Stimulated activated CD4-positive, alpha-beta T cell treated with anti-CD3 and anti-CD28 coated beads, Interleukin-1b, Interleukin-23, amount 100 ng/mL, for 24 hours (primary cell): ENCODE measurements at places on chromosomes 2 and 18.

DNA sequence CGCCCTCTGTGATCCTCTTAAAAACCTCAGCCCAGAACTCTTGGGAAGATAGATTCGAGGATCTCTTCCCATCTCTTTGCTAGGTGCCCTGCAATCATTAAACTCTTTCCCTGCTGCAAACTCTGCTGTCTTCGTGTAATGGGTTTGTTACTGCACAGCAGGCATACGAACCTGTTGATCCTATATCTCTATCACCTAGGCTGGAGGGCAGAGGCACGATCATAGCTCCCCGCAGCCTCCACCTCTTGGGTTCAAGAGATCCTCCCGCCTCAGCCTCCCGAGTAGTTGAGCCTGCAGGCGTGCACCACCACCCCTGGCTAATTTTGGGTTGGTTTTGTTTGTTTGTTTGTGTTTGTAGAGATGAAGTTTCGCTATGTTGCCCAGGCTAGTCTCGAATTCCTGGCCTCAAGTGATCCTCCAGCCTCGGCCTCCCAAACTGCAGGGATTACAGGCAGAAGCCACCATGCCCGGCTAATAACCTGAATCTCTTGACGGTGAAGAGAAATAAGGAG is 493 bp upstream of the BBS5 start:
- no peak for DNase-seq

- peak; percentile 41 for DNase-seq
Measured at GRCh38 chr2:160210599-160211138, 10.6 kb upstream of the ITGB6 start.

- DNase-seq, result no peak
Measured at GRCh38 chr2:152097801-152098495, 896 bp downstream of the CACNB4 start.

DNA sequence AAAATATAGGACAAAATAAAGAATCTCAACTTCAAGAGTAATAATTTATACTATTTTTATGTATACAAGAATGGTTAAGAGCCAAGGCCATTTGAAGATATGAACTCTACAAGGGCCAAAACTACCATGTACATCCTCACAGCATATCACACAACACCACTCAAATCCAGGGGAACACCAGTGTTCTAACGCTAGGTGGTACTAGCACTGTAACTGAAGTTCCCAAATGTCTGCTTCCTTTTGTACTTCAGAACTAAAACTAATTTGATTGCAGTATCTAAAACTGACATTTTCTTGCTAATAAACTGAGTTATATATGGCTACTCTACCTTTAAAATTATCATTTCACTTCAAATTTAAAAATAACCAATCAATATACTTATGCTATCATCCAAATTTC is 47.0 kb downstream of the REV1 start:
- no peak for DNase-seq

- DNase-seq, result no peak
Measured at GRCh38 chr2:9737053-9737875, 106.0 kb upstream of the TAF1B start.

DNA sequence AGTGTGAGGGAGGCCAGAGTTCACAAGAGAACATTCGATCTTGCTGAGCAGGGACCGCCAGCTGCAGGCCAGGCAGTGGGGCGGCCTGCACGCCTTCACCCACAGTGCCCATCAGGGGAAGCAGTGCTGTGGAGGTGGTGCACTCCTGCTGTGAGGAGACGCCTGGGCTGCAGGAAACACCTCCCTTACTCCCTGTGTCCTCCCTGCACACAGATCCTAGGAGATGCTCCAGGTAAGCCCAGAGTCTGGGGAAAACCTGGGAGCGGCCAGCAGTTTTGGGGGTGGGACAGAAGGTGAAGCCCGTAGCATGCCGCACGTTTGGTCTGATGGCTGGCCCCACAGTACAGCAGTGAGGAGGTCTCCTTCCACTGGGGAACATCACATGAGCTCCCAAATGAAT is 180.8 kb upstream of the RAB6C start:
- no peak for DNase-seq

- no peak for DNase-seq
Measured at GRCh38 chr2:111190816-111191540, 70.3 kb downstream of the BCL2L11 start.

DNA sequence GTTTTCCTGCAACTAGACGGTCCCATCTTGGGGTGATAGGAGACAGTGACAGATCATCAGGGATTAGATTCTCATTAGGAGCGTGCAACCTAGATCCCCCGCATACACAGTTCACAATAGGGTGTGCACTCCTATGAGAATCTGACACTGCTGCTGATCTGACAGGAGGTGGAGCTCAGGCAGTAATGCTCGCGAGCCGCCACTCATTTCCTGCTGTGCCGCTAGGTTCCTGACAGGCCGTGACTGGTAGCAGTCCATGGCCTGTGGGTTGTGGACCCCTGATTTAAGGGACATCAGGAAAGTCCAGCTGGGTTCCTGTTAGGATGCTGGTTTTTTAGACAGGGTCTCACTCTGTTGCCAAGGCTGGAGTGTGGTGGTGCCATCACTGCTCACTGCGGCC is 48.7 kb downstream of the PTPRM start:
- DNase-seq, result no peak

DNA sequence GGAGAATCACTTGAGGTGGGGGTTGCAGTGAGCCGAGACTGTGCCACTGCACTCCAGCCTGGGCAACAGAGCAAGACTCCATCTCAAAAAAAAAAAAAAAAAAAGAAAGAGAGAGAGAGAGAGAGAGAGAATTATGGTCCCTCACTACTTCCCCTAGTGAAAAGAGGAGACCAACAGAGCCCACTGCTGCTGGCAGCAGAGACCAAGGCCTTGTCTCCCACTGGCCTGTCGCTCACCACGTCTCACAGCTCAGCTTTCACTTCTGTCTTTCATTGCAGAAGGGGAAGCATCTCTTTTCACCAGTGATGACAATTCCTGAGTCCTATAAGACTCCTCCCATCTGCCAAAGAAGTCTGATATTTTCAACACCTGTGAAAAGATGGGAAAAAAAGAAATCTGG is 81.3 kb downstream of the CLHC1 start:
- DNase-seq, result no peak

- no peak for DNase-seq
Measured at GRCh38 chr2:160372585-160372984, 121.0 kb downstream of the RBMS1 start.

DNA sequence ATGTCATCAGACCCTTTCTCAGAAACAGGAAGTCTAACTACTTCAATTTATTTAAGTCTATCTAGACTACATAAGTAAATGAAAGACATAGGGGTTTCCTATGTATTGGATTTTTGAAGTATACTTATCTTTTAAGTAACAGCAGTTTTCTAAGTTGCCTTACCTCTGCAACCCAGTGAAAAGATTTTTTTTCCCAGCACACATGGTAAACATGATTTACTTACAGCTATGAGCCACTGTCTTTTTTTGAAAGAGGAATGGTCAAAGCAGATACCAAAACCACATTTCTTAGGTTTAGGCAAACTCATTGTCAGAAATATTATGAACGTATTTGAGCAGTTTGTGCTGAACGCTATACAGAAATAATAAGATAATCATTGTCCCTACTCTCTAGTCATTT is 78.7 kb upstream of the OTX1 start:
- DNase-seq, result no peak

GRCh38 chr2:16487686-16488085 is 177.9 kb downstream of the CYRIA start:
- DNase-seq, result no peak

- DNase-seq, result no peak
Measured at GRCh38 chr2:143736904-143737303, 607.7 kb downstream of the ARHGAP15 start.

DNA sequence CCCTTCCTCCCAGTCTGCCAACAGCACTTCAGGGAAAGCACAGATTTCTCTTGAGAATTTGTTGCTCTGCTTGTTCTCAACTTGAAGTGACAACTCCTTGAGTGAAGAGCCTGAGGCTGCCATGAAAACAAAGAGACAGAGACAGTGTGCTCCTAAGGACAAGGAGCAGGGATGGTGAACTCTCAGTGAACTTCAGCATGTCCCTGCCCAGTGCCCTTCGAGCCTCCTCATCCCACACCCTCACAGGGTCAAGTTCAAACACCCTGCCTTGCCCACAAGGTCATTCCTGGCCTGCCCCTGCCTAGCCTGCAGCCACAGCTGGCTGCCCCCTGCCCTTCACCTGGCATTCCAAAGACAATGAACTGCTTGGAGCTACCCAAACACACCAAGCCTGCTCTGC is 343.5 kb upstream of the KLHL29 start:
- DNase-seq, result no peak

- DNase-seq, result no peak
Measured at GRCh38 chr18:12579775-12580174, 78.1 kb downstream of the SPIRE1 start.

- DNase-seq, result no peak
Measured at GRCh38 chr18:68766433-68766832, 31.4 kb upstream of the CCDC102B start.

DNA sequence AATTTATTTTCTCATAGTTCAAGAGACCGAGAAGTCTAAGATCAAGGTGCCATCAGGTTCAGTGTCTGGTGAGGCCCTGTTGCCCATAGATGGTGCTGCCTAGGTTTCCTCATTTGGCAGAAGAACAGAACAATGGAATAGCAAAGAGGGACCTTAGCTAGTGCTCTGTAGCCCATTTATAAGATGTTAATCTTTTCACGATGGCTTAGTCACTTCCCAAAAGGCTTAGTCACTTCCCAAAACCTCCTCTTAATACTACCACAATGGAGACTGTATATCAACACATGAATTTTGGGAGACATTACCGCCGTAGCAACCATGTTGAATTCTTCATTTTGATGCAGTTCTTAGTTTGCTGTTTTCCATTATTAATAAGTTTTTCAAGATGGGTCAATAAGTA is 246.3 kb upstream of the NRP2 start:
- DNase-seq, result no peak

- DNase-seq, result no peak
Measured at GRCh38 chr2:207748993-207749392, 20.7 kb downstream of the FZD5 start.

DNA sequence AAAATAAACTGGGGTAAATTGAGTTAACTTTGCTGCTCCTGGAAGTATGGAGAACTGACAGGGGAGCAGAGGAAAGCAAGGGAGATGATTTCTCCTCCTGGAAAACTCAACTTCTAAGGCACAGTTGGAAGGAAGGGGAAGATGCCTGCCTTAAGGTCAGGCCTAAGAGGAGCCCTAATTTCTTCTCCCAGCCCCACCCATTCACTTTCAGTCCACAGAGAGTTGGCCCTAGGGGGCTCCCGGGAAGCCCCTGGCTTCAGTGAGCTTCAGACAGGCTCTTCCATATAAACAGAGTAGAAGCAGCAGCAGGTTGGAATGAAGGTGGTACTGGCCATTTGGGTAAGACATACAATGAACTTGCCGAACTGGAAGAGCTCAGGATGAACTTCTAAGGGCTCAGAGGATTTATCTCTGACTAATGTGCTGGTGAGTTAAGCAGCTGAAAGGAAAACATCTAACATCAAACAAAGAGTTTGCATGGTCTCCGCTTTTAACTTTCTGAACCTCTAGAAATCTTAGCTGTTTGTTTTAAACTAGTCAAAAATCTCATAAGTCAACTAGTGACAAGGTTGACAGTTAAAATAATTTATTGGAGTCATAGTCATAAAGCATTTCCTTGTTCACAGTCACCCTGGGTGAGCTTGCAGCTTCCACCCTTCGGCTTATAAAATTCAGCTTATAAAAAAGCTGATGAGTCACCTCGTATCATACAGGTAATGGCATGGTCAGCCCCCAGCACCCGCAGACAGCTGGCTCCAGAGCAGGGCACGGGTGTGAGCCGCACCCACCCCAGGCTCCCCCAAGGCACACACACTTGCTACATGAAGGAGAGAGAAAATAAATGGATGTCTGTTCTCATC is 9.8 kb downstream of the MALL start:
- no peak for DNase-seq

DNA sequence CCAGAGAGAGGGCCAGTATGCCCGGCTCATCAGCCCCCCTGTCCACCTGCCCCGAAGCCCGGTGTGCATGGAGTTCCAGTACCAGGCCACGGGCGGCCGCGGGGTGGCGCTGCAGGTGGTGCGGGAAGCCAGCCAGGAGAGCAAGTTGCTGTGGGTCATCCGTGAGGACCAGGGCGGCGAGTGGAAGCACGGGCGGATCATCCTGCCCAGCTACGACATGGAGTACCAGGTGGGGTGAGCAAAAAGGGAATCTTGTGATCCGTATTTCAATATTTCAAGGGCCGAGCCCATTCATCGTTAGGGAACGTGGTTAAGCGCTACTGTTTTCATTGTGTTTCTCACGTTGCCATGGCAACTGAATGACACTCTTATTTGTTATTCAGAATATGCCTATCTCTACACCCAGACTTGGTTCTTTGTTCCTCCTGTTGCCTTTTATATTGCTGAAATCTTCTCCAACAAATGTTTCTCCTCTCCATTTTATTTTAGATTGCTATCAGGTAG is 81.5 kb downstream of the NRP2 start:
- no peak for DNase-seq

- no peak for DNase-seq
Measured at GRCh38 chr2:217899231-217900009, 103.4 kb downstream of the TNS1 start.

- DNase-seq, result no peak
Measured at GRCh38 chr2:65232636-65233035, 5.0 kb downstream of the ACTR2 start.

- no peak for DNase-seq
Measured at GRCh38 chr2:105766300-105766866, 21.7 kb downstream of the NCK2 start.

- no peak for DNase-seq
Measured at GRCh38 chr2:33541243-33541642, 57.9 kb downstream of the FAM98A start.

GRCh38 chr2:42859006-42859552 is 66.7 kb upstream of the HAAO start:
- DNase-seq, result peak; percentile 49

GRCh38 chr2:16588565-16588964 is 77.1 kb downstream of the CYRIA start:
- DNase-seq, result no peak

- DNase-seq, result no peak
Measured at GRCh38 chr2:20667531-20668401, 822 bp downstream of the GDF7 start.

- DNase-seq, result no peak
Measured at GRCh38 chr2:144358979-144359541, 160.9 kb downstream of the ZEB2 start.

- DNase-seq, result no peak
Measured at GRCh38 chr2:56229397-56230060, 45.7 kb downstream of the CCDC85A start.

- DNase-seq, result no peak
Measured at GRCh38 chr2:153391131-153391530, 87.4 kb downstream of the RPRM start.

DNA sequence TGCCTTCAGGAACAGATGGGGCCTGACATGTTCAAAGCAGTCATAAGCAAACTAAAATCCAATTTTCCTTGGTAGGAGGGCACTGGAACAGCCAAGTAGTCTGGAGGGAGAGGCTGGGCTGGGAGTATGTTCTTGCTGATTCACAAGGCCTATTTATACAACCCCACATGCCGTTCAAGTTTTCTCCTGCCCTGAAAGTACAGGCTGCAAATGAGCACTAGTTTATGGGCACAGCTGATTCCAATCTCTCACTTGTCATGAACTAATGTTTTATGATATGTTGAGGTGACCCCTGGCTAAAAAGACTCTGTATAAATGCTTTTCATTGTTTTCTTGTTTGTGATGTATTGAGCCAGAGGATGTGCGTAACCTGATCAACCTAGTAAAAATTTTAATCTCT is 183.4 kb upstream of the SRD5A2 start:
- no peak for DNase-seq
